ENCODE measurements at places on chromosomes 16 and 17.

GRCh38 chr17:7294614-7295153 lies at the start of gene YBX2:
Gene YBX2, minus strand, starts transcription at chr17:7294639. Its CDS starts 139 bp downstream, at chr17:7294500.
- DNase-seq = no peak

DNA sequence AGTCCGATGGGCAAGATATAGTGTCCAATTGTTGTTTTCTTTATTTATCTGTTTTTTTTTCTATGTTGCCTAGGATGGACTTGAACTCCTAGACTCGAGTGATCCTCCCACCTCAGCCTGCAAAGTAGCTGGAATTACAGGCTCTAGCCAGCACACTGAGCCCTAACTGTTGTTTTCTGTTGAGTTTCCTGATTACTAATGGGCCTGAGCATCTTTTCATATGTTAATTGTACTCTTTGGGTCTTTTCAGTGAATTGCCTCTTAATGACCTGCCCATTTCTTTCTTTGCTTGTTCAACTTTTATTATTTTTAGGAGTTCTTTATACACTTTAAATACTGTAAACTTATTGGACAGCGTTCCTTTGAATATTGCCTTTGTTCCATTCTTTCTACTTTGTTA lies 213.0 kb downstream of the HS3ST3B1 start:
- no peak for DNase-seq

DNA sequence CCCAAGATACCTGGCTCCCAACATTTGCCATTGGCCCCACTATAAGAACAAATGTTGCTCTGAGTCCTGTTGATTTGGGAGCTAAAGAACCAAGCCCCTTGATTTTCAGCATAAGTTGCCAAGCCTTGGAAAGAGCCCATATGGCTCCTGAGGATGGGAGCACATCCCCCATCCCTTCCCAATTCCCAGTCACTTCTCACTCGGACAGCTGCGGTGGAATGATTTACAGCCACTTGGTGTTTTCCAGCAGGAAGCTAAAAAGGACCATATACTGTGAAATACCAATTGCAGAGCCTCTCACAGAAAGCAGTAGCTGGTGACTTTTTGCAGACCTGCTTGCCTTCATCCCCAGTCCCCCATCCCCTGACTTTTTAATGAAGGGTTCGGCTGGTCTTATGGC lies 524.6 kb downstream of the GRIN2A start:
- DNase-seq = no peak

DNA sequence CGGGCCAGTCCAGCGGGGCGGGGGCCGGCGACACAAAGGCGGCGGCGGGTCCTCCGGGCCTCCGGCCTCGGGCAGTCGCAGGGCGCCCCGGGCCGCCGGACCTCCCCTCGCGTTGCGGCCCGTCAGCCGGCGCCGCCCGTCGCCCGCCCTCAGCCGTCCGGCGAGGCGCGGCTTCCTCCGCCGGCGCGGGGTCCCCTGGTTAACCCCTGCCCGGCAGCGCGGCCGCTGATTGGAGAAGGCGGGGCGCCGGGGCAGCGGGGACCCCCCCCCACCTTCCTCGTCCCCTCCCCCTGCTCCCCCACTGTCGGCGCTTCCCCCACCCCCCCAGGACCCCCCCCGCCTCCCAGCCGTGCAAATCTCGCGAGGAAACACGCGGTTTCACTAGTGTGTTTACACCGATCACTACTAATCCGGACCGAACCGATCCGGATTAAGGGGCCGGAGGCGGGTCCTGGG lies at the start of gene TLK2:
Gene TLK2, plus strand, starts transcription at position 402 of the 456 bp plus-strand sequence. CDS start 2,301 bp downstream, outside the sequence.
- DNase-seq = peak; percentile 86

DNA sequence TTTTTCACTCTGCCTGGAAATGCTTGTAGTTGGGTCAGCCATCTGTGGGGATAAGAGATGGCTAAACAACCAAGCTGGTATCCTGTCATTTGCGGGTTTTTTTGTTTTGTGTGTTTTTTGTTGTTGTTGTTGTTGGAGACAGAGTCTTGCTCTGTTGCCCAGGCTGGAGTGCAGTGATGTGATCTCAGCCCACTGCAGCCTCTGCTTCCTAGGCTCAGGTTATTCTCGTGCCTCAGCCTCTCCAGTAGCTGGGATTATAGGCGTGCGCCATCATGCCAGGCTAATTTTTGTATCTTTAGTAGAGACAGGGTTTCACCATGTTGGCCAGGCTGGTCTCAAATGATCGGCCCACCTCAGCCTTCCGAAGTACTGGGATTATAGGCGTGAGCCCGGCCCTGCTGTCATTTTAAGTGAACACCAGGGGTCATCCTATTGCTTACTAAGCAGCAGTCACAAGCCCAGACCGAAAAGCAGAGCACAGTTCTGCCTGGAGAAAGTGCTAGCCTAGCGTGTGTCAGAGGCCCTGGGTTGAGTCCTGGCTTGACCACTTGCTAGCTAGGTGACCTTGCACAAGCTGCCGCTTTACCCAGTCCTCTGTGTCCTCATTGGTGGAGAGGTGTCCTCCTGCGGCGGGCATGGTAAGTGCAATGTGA lies 4.6 kb downstream of the SMCR8 start:
- DNase-seq = peak; percentile 17

DNA sequence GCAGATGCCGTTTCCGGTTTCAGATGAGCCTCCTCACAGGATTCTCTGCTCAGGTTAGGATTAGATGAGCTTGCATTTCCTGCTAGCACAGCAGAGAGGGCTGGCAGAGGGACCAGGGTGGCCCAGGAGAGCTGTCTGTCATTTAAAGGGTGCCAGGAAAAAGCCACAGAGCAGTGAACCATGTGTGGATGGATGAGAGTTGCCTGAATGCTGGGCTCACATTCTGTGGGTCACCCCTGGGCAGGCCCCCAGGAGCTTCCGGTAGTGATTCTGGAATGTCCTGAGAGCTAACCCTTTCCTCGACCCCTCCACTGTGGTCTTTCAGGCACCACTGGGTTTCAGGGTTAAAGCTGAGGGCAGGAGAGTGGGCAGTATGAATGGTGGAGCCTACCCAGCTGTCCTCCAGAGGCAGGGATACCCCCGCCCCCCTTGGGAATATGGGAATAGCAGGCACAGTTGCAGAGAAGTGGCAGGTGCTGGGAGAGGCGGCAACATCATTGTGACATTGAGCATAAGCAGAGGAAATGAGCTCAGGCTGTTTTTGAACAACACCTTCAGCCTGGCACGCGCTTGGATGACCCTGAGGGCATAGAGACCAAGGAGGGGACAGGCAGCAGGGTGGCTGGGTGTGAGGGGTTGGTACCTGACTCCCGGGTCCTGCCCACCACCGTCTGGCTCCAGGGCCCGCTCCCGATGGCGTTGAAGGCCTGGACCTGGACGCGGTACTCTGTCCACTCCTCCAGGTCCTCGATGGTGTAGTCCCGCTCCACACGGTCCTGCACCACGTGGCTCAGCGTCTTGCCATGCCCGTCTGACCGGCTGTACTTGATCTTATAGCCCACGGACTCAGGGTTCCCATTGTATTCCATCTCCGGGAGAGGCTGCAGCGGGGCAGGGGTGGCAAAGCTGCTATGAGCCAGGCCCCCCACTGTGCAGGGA lies 83.0 kb upstream of the CDC42EP4 start:
- DNase-seq = no peak

DNA sequence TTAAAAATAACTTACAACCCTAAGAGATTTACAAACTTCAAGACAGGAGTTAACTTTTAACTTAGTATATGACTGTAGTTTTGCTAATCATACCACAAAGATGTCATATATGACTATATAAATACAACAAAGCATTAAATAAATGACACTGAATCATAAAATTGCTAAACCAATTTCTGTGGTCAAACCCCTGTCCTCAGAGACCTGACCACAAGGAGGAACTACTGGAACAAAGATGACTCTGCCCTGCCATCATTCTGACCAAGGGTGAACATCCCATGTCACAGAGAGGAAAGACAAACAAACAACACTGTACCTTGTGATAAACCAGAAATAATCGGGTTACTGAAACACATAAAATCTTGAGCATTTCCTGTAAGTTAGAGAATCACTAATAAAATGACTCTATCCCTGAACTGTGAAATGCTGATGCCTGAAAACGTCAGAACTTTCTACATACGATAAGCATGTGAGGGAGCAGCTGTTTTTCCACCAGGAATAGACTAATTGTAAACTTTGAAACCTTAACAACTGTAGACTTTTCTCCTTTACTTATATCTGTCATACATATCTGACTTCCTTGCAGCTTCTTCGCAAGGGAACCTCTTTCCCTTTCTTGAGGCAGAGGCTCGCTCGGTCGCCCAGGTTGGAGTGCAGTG lies 47.9 kb downstream of the WDR59 start:
- peak; percentile 29 for DNase-seq

- no peak for DNase-seq
Observed at GRCh38 chr16:57976331-57976796, 5.4 kb upstream of the CNGB1 start.

DNA sequence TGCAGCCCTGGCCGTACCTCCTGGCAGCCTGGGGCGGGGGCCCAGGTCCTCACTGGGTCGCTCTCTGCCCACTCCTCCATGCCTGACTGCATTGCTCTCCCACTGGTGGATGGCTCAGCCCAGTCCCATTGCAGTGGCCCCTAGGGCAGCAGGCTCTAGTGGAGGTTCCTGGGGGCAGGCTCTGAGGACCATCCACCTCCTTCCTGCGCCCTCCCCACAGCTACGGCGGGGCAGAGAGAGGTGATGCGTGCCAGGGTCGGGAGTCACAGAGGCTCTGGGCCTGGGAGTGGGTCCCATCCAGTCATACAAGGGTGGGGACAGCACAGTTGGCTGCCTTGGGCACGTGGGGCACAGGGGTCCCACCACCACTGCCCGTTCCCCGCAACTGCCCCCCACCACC lies 44.0 kb upstream of the CLEC19A start:
- no peak for DNase-seq

- no peak for DNase-seq
Observed at GRCh38 chr16:3051494-3051893, 5.1 kb downstream of the MMP25 start.

DNA sequence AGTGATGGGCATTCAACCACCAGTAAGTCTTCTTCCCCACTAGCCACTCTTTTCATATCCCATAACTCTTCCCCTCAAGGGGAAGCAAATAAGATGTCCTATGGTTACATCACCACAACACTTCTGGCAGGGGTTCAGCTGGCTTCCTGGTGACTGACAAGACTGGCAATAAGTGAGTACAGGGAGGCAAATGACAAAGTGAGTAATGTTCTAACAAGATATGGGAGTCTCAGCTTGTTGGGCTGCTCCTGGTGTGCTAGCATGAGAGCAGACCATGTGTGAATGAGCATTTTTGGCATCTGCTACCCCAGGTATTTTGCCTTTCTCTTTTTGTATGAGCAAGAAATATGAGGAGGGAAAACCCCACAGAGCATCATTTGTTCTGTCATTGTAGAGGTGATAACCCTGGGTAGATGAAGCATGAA lies 9.9 kb downstream of the TMIGD1 start:
- DNase-seq = peak; percentile 84

DNA sequence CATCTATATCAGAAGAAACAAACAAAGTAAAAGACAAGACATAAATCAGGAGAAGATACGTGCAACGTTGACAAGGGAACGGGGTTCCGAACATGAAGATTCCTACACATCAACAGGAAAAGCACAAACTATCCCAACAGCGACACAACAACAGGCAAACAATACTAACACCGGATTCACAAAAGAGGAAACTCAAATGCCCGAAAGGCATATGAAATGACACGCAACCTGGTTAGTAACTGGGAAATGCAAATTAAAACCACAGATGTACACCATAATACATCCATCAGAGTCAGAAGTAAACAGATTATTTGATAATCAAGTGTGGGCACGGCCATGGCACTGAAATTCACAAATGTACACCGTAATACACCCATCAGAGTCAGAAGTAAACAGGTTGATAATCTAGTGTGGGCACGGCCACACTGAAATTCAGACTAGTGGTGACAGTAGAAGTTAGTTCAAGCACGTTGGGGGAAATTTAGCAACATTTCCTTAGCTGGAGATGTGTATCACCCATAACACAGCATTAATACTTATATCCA lies 171.9 kb upstream of the RPH3AL start:
- DNase-seq = no peak

GRCh38 chr17:6936370-6937028 lies 59.4 kb upstream of the ALOX12 start:
- no peak for DNase-seq

DNA sequence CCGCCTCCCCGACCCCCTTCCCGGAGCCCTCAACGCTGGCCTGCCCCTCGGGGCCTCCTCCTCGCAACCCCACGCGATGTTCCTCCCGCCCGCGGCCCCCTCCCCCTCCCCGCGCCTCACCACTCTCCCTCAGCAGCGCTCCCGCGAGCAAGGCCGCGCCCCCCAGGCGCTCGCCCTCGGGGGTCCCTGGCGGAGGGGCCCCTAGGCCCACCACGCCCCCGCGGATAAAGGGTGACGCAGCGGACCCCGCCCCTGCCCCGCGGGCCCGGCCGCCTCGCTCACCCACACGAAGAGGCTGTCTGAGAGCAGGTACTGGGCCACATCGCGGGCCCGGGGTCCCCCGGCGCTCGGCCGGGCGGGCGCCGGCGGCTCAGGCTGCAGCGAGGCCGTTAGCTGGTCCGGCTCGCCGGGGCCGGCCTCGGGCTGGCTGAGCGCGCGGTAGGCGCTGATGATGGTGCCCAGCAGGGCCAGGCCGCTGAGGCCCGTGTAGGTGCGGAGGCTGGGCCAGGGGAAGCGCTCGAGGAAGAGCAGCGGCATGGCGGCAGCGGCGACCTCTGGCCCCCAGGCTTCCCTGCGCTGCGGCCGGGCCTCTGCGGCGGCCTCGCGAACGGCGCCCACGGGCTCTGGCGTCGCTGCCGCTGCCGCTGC lies 430 bp downstream of the AMFR start:
- peak; percentile 19 for DNase-seq

- no peak for DNase-seq
Observed at GRCh38 chr17:77125432-77125901, 15.3 kb upstream of the SEC14L1 start.

DNA sequence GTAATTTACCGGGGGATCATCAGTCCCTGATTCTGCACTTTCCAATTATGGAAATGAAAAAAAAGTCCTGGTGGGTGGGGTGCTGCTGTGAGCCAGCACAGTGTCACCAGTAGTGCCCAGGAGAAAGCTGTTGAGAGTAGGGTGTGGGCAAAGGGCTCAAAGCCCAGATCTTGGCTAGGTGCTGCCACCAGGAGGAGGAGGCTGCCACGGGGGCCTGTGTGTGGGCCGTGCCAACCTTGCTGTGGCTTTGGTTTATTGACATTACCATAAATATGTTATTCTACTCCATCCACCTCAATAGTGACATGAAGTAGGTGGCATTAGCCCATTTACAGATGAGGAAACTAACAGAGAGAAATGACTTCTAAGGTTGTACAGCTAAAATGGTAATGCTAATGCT lies 6.7 kb upstream of the PRPSAP2 start:
- no peak for DNase-seq

GRCh38 chr16:13231365-13231764 lies 330.0 kb downstream of the SHISA9 start:
- no peak for DNase-seq

GRCh38 chr17:72717276-72717675 lies 375.2 kb downstream of the SLC39A11 start:
- DNase-seq = no peak

GRCh38 chr17:38748149-38748891 lies at the start of gene PCGF2:
Gene PCGF2, minus strand, starts transcription at chr17:38748336. Its CDS starts 7,934 bp downstream, at chr17:38740402.
- DNase-seq = no peak
